ENCODE measurements at places on chromosomes 16 and 17. TPM values are rescaled to one million over a fixed set of nuclear protein-coding genes. Genes with fewer than 3 reads are reported as not detected.

DNA sequence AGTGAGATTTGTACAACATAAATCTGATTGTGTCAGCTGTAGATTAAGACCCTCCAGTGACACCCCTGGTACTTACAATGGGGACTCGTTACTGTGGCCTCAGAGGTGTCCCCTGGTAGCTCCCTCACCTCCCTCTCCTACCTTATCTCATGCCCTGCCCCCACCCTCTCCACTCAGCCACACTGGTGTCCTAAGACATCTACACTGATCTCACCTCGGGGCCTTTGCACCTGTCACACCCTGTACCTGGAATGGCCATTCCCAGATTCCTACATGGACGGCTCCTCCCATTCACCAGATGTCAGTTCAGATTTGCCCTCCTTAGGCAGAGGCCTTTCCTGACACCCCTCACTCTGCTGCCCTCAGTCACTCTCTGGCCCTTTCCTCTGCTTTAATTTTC is 319.3 kb downstream of the CPPED1 start:
- no peak for DNase-seq

GRCh38 chr17:28598389-28598788 is 436 bp downstream of the SPAG5 start:
- DNase-seq: no peak

Gene NPIPA8
- 47.1 TPM for polyA plus RNA-seq

Gene SPATA22
- polyA plus RNA-seq: 0.56 TPM

Gene VAT1L
- polyA plus RNA-seq: 4.6 TPM

DNA sequence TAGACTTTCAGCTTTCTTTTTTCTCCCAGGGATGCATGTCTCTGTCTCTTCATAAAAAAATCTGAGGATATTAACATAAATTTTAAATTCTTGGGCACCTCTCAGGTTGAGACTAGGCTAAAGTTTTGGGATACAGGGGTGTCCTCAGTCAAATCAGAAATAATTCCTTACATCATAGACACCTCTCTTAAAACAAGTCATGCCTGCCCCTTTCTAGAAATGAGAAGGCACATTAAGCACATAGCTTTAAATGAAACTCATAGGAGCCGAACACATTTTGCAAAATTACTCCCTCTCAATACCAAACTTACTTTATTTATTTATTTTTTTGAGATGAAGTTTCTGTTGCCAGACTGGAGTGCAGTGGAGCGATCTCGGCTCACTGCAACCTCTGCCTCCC is 67.3 kb upstream of the BCAR1 start:
- DNase-seq: no peak

DNA sequence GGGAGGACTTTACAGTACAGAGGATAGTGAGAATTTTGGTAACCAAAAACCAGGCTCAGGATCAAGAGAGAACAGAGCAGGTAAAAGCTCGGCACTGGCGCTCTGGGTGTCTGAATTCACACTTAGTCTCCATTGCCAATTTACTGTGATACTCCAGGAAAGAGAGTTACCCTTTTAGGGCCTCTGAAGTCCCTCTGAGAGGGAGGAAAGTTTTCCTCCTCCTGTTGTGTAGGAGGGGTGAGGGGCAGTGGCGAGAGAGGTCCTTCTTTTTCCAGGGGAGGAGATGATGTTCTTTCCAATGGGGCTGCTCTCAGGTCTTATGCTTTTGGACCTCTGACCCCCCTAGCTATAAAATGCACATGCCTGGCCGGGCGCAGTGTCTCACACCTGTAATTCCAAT is 5.4 kb upstream of the TNS4 start:
- no peak for DNase-seq

Gene IKZF3
- 0.18 TPM for polyA plus RNA-seq

- DNase-seq: no peak
These were observed 66.0 kb upstream of the ZNF423 start for GRCh38 chr16:49921791-49922456.

Gene KRTAP4-6
- polyA plus RNA-seq: not detected

Gene ADAMTS18
- 5.0 TPM for polyA plus RNA-seq

- DNase-seq: no peak
These were observed 452.7 kb downstream of the TMEM114 start for GRCh38 chr16:8137606-8138005.

DNA sequence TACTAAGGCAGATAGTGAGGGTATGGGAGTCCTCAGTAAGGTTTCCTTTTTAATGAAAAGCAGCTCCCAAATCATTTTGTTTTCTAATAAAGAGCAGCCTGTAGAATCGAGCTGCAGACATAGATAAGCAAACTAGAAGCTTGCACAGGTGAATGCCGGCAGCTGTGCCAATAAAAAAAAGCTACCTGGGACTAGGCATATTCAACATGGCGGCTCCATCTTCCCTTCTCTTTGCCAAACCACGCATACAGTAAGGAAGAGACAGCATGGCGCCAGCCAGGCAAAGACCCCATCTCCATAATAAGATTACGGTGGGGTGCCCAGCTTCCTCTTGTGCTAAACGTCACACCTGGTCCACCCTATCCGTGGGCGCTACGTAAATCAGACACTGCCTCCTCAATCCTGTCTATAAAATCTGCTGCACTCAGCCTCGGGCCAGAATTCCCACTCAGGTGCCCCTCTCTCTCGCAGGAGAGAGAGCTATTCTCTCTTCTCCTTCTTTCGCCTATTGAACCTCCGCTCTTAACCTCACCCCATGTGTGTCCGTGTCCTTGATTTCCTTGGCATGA is 92.7 kb upstream of the FA2H start:
- no peak for DNase-seq

DNA sequence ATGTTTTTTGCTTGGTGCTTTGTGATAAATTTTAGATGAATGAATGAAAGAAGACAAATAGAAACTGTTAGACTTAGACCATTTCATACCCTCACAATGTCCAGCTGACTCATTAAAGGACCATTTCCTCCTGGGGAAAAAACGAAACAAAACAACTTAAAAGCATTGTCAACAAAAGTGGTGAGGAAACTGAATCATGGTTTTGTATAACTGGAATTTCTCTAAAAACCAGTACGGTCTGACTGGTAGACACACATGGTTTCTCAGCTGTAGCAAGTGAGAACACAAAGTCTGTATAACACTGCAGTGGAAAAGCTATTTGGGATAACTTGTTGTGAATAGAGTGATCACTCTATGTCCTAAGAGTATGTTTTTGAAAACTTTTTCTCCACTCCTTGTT is 5.3 kb upstream of the DDX52 start:
- no peak for DNase-seq

DNA sequence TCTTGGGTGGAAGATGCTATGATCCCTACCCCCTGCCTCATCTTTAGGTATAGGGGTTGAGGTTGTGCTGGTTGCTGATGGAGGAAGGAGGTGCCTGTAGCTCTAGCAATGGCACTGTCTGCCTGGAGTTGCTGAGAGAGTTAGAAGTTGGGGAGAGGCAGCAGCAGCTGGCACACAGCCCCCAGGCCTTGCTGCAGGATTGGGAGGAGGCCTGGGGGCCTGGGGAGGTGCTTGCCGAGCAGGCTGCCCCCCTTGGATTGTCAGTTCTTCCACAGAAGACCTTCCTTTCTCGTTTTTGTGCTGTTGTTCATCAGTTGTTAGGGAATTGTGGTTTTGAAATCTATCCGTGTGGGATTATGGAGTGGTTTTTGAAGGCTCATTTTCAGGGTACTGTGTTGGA is 52.9 kb downstream of the SEC14L1 start:
- no peak for DNase-seq

- no peak for DNase-seq
These were observed 64.8 kb upstream of the AMZ2 start for GRCh38 chr17:68182940-68183551.

DNA sequence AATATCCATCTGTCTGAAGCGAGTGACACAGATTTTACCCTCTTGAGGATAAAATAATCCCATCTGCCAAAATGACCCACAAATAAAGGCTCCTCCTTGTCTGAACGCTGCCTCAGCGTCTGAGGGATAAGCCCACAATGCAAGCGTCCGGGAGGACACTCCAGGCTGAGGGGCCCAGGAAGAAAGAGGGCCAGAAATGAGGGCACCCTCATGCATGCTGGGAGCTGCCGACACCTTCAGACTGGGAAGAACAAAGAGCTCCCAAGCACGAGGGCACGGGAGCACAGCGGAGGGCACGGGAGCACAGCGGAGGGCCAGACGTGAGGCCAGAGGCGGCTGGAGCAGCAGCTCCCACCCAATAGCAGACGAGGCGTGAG is 126.9 kb downstream of the ZNF778 start:
- no peak for DNase-seq

DNA sequence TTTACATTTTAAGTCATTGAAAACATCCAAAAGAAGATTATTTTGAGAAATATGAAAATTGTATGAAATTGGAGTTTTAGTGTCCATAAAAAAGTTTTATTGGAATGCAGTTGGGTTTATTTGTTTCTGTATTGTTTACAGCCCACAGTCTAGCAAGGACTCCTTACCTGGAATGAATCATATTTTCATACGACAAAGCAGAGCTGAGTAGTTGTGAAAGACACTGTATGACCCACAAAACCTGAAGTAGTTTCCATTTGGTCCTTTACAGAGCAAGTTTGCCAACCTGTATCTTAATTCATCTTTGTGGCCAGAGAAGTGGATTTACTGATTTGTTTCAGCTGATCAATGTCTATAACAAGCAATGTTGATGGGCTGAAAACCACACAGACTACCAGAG is 10.3 kb downstream of the CCL18 start:
- no peak for DNase-seq

Gene CTNS
- polyA plus RNA-seq: 21.5 TPM

DNA sequence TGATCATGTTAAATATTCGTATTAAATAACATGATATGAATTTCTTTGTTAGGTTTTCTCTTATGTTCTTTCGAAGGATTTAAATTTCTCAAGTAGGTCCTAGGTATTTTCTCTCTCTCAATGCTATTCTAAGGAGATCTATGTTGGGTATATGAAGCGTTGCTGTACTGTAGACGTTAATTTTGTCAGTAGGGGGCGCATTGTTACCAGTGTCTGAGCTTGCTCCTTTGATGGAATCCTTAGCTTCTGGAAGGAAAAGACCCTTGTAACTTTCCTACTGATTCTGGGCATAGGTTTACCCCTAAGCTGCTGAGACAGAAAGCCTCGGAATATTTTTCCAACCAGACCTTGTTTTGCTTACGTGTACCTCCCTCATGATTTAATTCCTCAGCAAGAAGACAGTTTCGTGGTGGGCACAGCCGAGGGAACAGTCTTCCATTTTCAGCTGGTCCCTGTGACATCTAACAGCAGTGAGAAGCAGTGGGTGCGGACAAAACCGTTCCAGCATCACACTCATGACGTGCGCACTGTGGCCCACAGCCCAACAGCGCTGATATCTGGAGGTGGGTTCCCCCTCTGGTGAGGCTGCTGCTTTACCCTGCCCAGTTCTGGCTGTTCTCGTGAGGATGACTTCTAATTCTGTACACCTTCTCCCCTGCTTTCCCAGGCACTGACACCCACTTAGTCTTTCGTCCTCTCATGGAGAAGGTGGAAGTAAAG is 17.9 kb downstream of the UTP4 start:
- DNase-seq: no peak

GRCh38 chr16:57619133-57619605 is 9.3 kb upstream of the ADGRG1 start:
- no peak for DNase-seq

DNA sequence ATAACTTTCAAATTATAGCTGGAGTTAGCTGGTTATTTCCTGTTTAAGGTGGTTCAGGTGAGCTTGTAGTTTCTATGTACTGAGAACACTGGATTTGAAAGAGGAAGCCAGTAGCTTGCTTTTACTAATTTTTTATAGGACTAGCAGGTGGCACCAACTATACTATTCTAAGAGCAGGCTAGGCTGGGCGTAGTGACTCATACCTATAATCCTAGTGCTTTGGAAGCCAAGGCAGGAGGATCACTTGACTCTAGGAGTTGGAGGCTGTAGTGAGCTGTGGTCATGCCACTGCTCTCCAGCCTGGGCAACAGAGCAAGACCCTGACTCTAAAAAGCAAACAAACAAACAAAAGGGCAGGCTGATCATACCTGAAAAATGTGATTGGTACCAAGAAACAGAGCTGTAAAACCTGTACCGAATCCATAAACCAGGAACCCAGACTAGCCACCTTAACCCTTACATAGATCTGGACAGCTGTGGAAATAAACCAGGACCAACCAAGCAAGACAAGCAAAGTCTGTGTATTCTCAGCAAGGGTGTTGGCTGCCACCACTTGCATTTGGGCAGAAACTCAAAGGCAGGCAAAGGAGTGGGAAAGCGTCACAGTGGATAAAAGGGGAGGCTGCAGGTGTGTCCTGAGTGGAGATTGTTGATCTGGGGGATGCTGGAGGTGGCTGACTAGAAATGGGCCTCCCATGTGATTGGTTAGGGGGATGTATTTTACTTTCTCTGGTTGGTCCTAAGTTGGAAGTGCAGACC is 36.3 kb downstream of the SLC47A1 start:
- no peak for DNase-seq

GRCh38 chr17:40707745-40708144 is 4.2 kb upstream of the KRT24 start:
- DNase-seq: no peak

DNA sequence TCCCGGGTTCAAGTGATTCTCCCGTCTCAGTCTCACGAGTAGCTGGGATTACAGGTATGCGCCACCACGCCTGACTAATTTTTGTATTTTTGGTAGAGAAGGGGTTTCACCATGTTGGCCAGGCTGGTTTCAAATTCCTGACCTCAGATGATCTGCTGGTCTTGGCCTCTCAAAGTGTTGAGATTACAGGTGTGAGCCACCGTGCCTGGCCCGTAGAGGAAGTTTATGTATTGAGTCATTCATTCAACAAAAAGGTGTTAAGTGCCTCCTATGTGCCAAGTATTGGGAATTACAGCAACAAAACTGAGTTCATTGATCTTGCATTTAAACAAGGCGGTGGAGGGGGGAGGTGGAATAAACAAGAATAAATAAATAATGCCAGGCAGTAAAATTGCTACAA is 10.2 kb upstream of the CNOT1 start:
- no peak for DNase-seq

DNA sequence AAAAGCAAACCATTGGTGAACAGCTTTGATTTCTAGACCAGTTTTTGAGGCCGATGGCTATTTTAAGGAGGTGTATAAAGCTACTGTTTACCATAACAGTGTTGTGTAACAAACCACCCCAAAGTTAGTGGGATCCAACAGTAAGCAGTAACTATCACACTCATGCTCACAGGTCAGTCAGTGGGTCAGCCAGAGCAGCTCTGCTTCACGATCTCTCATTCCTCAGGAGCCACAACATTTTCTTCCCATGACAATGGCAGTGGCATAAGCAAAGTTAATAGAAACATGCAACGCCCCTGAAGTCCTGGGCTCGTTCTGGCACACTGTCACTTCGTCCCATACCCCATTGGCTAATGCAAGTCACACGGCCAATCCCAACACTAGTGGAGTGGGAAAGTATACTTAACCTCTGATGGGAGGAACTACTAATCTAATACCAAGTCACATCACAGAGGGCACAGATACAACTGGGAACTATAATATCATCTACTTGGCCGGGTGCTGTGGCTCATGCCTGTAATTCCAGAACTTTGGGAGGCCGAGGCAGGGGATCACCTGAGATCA is 28.0 kb upstream of the B4GALNT2 start:
- DNase-seq: no peak

Gene MAF
- 38.2 TPM for polyA plus RNA-seq

GRCh38 chr16:21166561-21166961 is 8.1 kb downstream of the LDAF1 start:
- DNase-seq: no peak
